ENCODE measurements at places on chromosomes 5 and 9.

DNA sequence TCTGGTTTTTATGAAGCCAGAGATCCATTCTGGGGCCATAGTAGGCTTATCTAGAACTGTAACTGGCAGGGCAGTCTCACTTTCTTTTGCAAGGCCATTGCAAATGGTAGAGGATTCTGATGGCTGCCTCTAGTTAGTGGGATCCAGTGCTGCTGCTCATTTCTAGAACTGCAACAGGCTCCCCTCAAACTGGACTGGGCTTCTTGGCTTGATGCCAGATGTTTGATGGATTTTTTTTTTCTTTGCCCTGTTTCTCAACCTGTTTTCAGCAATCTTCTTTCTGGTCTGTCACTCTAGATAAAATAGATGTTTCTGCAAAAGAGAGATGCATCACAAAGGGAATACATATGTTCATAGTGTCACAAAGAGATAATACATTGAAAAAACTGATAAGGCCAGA lies 11.9 kb downstream of the CARTPT start:
- no peak for DNase-seq

GRCh38 chr5:142608081-142608480 lies 77.8 kb downstream of the FGF1 start:
- no peak for DNase-seq

DNA sequence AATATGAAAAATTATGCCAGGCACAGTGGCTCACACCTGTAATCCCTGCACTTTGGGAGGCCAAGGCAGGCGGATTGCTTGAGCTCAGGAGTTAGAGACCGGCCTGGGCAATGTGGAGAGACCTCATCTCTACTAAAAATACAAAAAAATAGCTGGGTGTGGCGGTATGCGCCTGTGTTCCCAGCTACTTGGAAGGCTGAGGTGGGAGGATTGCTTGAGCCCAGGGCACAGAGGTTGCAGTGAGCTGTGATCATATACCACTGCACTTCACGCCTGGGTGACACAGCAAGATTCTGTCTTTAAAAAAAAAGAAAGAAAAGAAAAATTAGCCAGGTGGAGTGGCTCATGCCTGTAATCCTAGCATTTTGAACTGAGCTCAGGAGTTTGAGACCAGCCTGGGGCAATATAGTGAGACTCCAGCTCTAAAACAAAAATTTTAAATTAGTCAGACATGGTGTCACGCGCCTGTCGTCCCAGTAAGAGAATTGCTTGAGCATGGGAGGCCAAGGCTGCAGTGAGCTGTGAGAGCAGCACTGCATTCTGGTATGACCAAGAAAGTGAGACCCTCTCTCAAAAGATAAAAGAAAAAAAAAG lies 18.0 kb downstream of the PLAA start:
- DNase-seq, result no peak

DNA sequence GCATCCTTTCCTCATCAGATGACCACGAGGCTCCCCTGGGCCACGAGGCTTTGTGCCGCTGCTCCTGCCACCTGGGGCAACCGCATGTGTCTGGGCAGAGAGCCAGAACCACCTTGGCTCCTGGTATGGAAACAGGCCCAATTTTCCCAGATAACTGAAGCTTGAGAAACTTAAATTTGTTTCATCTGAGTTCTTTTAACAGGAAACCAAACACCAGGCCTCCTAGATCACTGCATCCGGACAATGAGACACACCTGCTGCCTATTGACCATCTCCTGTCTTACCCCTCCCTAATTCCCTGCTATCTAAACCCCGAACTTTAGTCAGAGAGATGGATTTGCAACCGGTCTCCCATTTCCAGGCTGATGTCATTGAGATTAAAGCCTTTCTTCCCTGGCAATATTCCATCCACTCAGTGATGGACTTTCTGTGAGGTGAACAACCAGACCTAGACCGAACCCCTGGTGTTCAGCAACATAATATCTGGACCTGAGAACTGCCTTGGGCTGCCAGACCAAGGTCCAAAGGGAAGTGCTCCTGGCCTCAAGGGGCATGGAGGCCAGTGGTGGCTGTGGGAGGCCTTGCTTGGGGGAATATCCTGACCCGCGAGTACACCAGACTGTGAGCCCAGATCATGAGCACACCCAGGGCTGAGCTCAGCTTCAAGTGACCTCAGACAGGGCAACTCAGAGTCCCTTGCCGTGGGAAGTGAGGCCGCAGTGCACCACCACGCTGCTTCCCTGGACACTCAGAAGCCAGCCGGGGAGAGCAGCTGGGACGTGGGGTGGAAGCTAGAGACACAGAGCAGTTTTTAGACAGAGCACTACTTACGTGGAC lies 199.7 kb downstream of the HSPA4 start:
- no peak for DNase-seq

GRCh38 chr5:123881759-123882244 lies 369.8 kb downstream of the CSNK1G3 start:
- no peak for DNase-seq

DNA sequence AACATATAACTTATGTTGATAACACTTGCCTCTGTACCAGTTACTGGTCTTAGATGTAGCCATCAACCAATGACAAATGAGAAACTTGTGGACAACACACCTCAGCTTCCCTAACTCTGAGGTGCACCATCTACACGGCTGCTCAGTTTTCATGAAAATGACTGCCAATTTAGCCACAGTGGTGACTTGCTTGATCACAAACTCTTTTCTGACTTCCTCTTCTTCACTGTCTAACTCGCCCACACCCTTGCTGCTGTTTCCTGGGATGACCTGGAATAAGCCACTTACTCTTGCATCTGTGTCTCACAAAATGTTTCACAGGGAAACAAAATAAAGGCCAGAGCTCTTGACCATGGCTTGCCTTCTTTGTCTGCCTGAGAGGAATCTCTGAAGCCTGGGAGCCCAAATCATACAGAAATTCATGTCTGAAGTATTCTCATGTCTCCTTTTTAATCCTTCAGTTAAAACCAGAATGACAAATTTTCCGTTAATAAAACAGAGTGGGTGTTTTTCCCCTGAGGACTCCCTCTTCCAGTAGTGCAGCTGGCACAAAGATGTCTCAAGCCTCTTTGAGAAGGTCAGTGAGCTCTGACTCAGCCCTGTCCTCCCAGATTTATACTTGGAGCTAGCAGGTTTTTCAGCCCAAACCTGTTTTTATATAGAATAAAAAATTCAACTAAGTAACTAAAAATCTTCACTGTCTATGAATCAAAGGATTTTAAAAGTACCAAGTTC lies 126.5 kb upstream of the PAM start:
- DNase-seq, result no peak

GRCh38 chr5:111404270-111404769 lies 108.0 kb downstream of the STARD4 start:
- no peak for DNase-seq

DNA sequence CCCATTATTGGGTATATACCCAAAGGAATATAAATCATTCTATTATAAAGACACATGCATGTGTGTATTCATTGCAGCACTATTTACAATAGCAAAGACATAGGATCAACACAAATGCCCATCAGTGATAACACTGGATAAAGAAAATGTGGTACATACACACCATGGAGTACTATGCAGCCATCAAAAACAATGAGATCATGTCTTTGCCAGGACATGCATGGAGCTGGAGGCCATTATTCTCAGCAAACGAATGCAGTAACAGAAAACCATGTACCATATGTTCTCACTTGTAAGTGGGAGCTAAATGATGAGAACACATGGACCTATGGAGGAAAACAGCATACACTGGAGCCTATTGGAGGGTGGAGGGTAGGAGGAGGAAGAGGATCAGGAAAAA lies 402.4 kb downstream of the CSNK1G3 start:
- no peak for DNase-seq

DNA sequence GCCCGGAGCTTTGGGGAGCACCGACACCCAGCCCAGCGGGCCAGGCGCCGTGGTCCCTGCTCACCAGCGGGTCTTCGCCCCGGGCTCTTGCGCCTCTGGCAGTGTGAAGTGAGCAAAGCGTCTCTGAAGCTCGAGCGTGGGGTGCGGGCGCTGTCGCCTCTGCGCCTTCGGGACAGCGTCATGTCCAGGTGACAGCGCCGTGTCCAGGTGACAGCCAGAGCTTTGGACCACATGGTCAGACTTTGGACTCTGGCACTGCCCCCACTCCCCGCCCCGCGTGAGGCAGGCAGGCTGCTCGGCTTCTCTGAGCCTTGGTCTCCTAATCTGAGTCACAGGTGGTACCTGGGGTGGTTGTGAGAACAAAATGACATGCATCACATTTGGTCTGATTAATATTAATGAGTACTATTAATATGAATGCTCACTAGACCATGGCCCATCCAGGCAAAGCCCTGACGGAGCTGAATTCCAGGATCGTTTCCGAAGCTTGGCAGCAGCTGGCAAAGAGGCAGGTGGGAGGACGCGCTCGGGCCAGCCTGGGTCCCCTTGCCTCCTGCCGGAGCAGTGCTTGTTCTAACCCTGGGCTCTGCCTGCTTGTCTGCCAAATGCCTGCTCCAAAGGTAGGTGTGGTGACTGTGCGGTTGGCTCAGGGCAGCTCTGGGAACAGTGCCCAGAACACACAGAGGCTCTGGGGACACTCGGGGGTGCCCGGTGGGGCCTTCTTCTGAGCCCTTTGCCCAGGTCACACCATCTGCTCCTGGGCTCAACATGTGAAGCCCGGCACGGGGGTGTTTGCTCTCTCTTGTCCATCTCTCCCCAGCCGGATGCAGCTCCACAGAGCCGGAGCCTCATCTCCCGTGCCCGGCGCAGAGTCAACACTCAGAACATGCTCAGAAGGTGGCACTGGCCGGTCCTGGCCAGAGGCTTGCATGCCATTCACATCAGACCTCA lies 157.1 kb downstream of the OLFM1 start:
- no peak for DNase-seq

DNA sequence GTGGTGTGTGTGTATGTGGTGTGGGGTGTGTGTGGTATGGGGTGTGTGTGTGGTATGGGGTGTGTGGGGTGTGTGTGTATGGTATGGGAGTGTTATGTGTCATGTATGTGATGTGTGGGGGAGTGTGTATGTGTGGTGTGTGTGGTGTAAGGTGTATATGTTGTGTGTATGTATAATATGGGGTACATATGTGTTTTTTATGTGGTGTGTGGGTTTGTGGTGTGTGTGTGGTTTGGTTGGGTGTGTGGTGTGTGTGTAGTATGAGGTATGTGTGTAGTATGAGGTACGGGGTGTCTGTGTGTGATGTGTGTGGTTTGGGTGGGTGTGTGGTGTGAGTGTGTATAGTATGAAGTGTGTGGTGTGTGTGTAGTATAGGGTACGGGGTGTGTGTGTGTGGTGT lies 11.4 kb downstream of the ECSCR start:
- DNase-seq, result no peak

GRCh38 chr5:83026930-83027687 lies 50.1 kb downstream of the TMEM167A start:
- no peak for DNase-seq

DNA sequence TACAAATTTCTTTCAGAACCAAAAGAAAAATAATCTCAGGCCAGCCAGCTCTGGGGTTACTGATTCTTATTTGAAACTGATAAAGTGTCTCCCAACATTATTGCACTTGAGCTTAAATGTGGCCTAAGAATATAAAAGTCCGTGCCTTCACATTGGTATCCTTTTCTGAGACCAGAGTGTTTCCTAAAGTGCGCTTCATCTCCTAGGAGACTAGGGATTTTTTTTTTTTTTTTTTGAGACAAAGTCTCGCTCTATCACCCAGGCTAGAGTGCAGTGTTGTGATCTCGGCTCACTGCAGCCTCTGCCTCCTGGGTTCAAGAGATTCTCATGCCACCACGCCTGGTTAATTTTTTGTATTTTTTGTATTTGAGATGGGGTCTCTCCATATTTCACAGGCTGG lies 23.6 kb upstream of the KCNIP1 start:
- DNase-seq, result no peak

DNA sequence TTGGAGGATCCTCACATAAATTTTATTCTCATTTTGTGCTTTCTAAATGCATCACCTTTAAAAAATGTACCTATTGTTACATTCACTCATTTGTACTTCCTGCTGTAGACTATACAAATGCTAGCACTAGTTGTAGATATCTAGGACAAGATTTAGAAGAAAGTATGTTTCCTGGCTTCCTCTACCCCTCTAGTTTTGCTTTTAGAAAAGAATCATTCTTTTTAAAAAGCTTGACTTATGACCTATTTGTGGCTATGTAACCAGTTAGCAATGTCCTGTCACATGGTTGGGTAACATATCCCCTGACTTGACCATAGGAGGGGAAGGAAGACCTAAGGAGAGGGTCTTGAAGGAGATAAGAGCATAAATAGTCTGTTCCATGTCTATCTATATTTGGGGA lies 13.3 kb downstream of the CAMK4 start:
- no peak for DNase-seq
